ENCODE measurements at places on chromosomes 3 and 15. TPM values are rescaled to one million over a fixed set of nuclear protein-coding genes. Genes with fewer than 3 reads are reported as not detected.

IL5RA gene
- total RNA-seq, result not detected

IGF2BP2 gene
- total RNA-seq, result 36.1 TPM

SCG3 gene
- not detected for total RNA-seq

CDHR4 gene
- not detected for total RNA-seq

KCNAB1 gene
- 4.8 TPM for total RNA-seq

POMGNT2 gene
- 14.9 TPM for total RNA-seq

PTH1R gene
- 0.38 TPM for total RNA-seq

CXCR6 gene
- not detected for total RNA-seq

CAMP gene
- total RNA-seq, result not detected

MYZAP gene
- not detected for total RNA-seq

DZIP3 gene
- total RNA-seq, result 10.0 TPM

KLHL40 gene
- not detected for total RNA-seq

AGBL1 gene
- not detected for total RNA-seq

NOX5 gene
- under 0.01 TPM for total RNA-seq

FOXB1 gene
- total RNA-seq, result not detected

LMCD1 gene
- 250 TPM for total RNA-seq

SLC22A14 gene
- total RNA-seq, result 0.28 TPM

DNAJC13 gene
- total RNA-seq, result 62.3 TPM

CFAP92 gene
- total RNA-seq, result under 0.01 TPM

CTXND1 gene
- total RNA-seq, result not detected

CSPG5 gene
- 0.19 TPM for total RNA-seq

MKRN2OS gene
- total RNA-seq, result not detected

CLSTN2 gene
- 1.3 TPM for total RNA-seq

TRIM69 gene
- total RNA-seq, result 11.7 TPM

COL8A1 gene
- 248 TPM for total RNA-seq

SLC30A4 gene
- total RNA-seq, result 11.5 TPM

SLC22A13 gene
- 0.58 TPM for total RNA-seq
